Myometrial cell (primary cell): ENCODE measurements at places on chromosomes 16 and 17. TPM values are rescaled to one million over a fixed set of nuclear protein-coding genes. Genes with fewer than 3 reads are reported as not detected.

The MSLN gene
- 0.53 and 0.86 TPM in 2 replicates for total RNA-seq

The KRT23 gene
- 3.5 and 4.3 TPM in 2 replicates for total RNA-seq

The TP53TG3F gene
- not detected in 2 replicates for total RNA-seq

The MT1M gene
- 9.0 and 9.8 TPM in 2 replicates for total RNA-seq

The IFT20 gene
- total RNA-seq: 49.3 and 64.5 TPM in 2 replicates
